ENCODE measurements at places on chromosomes 3 and 15. TPM values are rescaled to one million over a fixed set of nuclear protein-coding genes. Genes with fewer than 3 reads are reported as not detected.

TNFSF10 gene
- total RNA-seq: 163 TPM

GOLGA8M gene
- total RNA-seq: 0.26 TPM

CPNE9 gene
- not detected for total RNA-seq

GOLGA8N gene
- total RNA-seq: 6.4 TPM

CCR9 gene
- not detected for total RNA-seq

MKRN2OS gene
- not detected for total RNA-seq

DNA sequence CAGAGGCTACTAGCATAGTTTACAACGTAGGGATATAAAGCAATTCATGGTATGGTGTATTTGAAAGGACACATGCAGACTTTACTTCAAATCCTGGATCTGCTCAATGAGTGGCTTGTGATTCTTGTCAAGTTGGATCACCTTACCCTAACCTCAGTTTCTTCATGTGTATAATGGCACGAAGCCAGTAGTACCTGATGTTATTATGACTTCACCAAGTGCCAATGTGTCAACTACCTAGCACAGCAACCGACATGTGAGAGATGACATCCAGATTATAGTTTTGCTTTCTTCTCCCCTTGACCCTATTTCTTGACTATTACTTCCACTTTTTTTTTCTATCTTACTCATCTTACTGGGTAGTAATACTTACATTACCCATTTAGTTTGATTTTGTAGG is 304.5 kb downstream of the RBMS3 start:
- H3K4me3 ChIP-seq: no peak overlapping the region
- H3K4me1 ChIP-seq: no peaks in the 10 kb centered on the region
- no peaks in the 10 kb centered on the region for H3K27me3 ChIP-seq
- H3K36me3 ChIP-seq: no peaks in the 10 kb centered on the region

DNA sequence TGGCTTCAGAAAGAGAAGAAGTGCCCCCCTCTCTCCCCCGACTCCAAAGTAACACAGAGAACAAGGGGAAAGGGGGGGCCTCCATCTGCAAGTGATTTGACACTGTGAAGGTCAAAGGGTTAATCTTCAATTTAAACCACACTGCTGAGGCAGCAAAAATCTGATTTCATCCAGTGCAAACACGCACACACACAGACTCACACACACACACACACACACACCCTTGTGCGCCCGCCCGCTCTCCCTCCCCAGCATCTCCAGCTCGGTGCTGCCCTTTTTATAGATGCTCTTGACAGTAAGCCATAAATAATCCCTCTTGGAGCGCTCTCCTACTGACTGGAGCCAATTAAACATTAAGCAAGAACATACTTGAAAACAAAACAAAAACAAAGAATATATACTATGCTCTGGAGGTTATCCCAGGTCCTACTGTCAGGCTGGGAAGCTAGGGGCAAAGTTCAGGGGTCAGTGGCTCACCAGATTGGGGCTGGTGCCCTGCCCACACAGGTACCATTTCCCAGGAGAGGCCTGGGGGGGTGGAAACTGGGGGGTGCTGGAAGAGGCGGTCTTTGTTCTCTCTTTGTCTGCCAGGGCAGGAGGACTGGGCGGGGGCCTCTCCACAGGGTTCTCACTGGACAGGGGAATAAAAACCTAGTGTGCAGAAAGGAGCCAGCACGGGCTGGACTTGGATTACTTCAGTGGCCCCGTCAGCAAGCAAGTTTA is 16.3 kb downstream of the BMF start:
- H3K4me3 ChIP-seq: no peak overlapping the region
- H3K27ac ChIP-seq: peak overlapping the region; percentile 95
- peaks cover 42% of the 10 kb centered on the region for H3K4me1 ChIP-seq
- peak; percentile 88 for DNase-seq

DNA sequence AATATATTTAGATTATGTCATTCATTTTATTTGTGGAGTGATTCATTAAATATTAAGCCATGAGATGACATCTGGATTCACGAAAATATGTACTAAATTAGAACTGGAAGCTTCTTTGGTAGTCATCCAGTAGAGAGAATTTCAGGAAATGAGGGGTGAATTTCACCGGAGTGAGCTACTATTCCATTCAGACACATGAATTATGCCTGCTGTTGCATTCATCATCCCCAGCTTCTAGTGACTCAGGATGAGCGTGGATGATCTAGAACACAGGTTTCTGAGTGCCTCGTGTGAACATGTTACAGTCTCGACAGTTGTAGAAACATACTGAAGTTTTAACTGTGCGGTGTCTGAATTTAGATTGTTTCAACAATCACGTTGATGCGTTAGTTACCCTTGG is 42.9 kb upstream of the GABRG3 start:
- H3K4me1 ChIP-seq: no peaks in the 10 kb centered on the region
- no peak overlapping the region for H3K4me3 ChIP-seq
- no peak for DNase-seq

DNA sequence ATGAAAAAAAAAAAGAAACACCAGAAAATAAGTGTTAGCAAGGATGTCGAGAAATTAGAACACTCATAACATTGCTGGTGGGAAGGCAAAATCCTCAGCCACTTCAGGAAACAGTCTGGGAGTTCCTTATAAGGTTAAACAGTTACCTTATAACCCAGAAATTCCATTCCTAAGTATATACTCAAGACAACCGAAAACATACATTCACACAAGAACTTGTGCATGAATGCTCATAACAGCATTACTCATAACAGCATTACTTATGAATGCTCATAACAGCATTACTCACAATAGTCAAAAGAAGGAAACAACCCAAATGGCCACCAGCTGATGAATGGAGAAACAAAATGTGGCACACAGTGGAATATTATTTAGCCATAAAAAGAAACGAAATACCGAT is 34.8 kb upstream of the DCP1A start:
- no peaks in the 10 kb centered on the region for H3K4me1 ChIP-seq
- no peaks in the 10 kb centered on the region for H3K27me3 ChIP-seq
- no peaks in the 10 kb centered on the region for H3K36me3 ChIP-seq
- DNase-seq: no peak

DNA sequence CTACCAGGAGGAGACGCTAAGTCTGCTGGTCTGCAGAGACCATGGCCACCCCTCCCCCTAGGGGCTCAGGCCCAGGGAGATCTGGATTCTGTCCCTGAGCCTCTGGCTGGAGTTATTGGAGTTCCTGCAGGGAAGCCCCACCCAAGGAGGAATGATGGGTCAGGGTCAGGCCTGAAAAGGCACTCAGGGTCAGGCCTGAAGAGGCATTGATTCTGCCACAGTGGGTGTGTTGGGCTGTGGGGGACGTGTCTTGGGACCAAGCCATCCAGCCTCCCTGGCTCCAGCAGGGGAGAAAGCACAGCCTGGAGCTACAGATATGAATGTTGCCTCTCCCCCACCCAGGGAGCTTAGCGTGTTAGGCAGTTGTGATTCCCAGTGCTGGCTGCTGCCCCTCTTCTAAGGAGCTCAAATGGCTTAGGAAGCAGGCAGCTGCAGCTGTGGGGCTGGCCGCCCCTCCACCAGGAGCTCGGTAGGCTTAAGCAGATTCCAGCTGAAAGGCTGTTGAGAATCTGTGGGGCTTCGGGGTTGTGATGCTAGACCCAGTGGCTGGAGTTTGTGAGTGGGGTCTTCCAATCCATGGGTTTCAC is 176.7 kb downstream of the CHL1 start:
- no peaks in the 10 kb centered on the region for H3K36me3 ChIP-seq
- no peak for DNase-seq
- H3K4me3 ChIP-seq: no peak overlapping the region
- H3K27ac ChIP-seq: no peak overlapping the region
- H3K27me3 ChIP-seq: no peaks in the 10 kb centered on the region

GRCh38 chr15:58233341-58233740 is 95.2 kb downstream of the AQP9 start:
- no peak for DNase-seq
- H3K36me3 ChIP-seq: no peaks in the 10 kb centered on the region
- H3K27ac ChIP-seq: no peak overlapping the region
- H3K27me3 ChIP-seq: no peaks in the 10 kb centered on the region

- no peaks in the 10 kb centered on the region for H3K27me3 ChIP-seq
- no peak for DNase-seq
- no peaks in the 10 kb centered on the region for H3K4me1 ChIP-seq
- H3K36me3 ChIP-seq: no peaks in the 10 kb centered on the region
- H3K4me3 ChIP-seq: peak overlapping the region; percentile 71
- H3K27ac ChIP-seq: peak overlapping the region; percentile 76
Observed at GRCh38 chr15:76310475-76311099, 682 bp downstream of the ETFA start.

- DNase-seq: peak; percentile 64
- H3K36me3 ChIP-seq: no peaks in the 10 kb centered on the region
Observed at GRCh38 chr3:23710555-23710954, 95.2 kb upstream of the UBE2E1 start.

DNA sequence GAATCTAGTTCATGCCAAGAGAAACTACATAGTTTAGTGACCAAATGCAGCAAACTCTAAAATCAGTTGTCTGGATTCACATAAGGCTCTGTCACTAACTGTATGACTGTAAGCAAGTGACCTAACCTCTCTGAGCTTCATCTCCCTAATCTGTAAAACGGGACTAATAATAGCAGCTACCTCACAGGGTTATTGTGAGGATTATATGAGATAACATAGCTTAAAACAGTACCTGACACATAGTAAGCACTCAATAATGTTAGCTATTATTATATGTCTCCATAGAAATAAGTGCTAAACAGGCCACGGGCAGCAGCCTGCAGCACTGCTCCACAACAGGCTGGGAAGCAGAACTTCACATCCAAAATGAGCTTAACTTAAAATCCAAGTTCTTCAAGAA is 30.2 kb downstream of the NPTN start:
- DNase-seq: no peak
- H3K4me3 ChIP-seq: no peak overlapping the region
- H3K27ac ChIP-seq: peak overlapping the region; percentile 60
- no peaks in the 10 kb centered on the region for H3K36me3 ChIP-seq
- H3K27me3 ChIP-seq: no peaks in the 10 kb centered on the region
- H3K4me1 ChIP-seq: peaks cover 23% of the 10 kb centered on the region

- no peaks in the 10 kb centered on the region for H3K36me3 ChIP-seq
- no peak overlapping the region for H3K4me3 ChIP-seq
- H3K4me1 ChIP-seq: no peaks in the 10 kb centered on the region
- H3K27ac ChIP-seq: peak overlapping the region; percentile 50
Observed at GRCh38 chr3:157282261-157283191, 122.6 kb upstream of the CCNL1 start.

- H3K4me3 ChIP-seq: peak within 1 kb of the TSS; percentile 60
- H3K4me1 ChIP-seq: peaks cover 7% of the 10 kb centered on the region
- no peaks in the 10 kb centered on the region for H3K27me3 ChIP-seq
- H3K27ac ChIP-seq: peak within 1 kb of the TSS; percentile 77
Observed at GRCh38 chr15:65133548-65134200, at the start of gene PDCD7. PDCD7 (minus strand) TSS chr15:65133808; CDS start chr15:65133781, 27 bp downstream.

Data from uterus (tissue), 4 donors.